Activated naive CD8-positive, alpha-beta T cell treated with anti-CD3 and anti-CD28 coated beads for 36 hours (primary cell): ENCODE measurements at places on chromosomes 11 and 22. TPM values are rescaled to one million over a fixed set of nuclear protein-coding genes. Genes with fewer than 3 reads are reported as not detected.

GRCh38 chr11:117071344-117071787, 26.9 kb downstream of the SIK3 start:
- DNase-seq = no peak

GRCh38 chr11:123330471-123330870, 99.6 kb upstream of the GRAMD1B start:
- no peak for DNase-seq

Gene MRGPRF
- not detected for total RNA-seq

GRCh38 chr11:118587952-118588351, 15.7 kb downstream of the ARCN1 start:
- DNase-seq = no peak
